ENCODE measurements at places on chromosomes 11 and 22.

GRCh38 chr11:78562398-78562797, 12.3 kb downstream of the NARS2 start:
- peak; percentile 88 for DNase-seq

- no peak for DNase-seq
These were observed 42.8 kb downstream of the MED15 start for GRCh38 chr22:20550057-20550817.

DNA sequence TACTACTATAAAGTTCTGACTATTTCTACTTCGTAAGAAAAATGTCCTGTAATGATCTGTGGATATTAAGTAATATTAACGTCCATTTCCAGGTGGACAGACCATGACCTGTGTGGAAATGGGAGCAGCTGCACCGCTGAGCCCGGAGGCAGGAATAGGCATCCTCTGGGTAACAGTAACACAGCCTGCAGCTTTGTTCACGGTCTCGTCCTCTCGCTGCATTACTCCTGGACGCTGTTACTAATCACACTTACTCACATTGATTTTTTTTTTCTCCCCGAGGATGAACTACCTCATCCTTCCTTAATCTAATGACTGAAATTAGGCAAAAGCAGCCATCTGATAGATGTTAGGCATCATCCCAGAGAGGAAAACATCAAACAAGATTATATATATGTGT, 345.7 kb upstream of the NARS2 start:
- no peak for DNase-seq

DNA sequence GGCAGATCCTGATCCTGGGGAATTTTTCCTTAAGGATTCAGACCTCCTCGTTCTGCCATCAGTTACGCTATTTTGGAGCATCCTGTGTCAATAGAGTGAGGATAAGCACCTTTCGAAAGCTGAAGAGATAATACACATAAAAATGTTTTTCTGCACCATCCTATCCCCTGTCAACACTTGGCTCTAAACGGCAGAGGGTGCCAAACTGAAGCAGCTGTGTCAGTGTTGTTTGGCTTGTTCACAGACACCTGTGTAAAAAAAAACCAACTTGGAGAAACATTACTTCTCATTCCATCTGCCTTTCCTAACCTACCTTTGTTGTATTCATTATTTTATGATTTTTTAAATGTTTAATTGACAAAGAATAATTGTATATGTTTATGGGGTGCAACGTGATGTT, 417.0 kb upstream of the DDI1 start:
- DNase-seq, result no peak

GRCh38 chr11:120956710-120957495, 67.0 kb upstream of the TBCEL start:
- DNase-seq, result no peak

- peak; percentile 54 for DNase-seq
These were observed 2.2 kb downstream of the MAFF start for GRCh38 chr22:38203855-38204514.

DNA sequence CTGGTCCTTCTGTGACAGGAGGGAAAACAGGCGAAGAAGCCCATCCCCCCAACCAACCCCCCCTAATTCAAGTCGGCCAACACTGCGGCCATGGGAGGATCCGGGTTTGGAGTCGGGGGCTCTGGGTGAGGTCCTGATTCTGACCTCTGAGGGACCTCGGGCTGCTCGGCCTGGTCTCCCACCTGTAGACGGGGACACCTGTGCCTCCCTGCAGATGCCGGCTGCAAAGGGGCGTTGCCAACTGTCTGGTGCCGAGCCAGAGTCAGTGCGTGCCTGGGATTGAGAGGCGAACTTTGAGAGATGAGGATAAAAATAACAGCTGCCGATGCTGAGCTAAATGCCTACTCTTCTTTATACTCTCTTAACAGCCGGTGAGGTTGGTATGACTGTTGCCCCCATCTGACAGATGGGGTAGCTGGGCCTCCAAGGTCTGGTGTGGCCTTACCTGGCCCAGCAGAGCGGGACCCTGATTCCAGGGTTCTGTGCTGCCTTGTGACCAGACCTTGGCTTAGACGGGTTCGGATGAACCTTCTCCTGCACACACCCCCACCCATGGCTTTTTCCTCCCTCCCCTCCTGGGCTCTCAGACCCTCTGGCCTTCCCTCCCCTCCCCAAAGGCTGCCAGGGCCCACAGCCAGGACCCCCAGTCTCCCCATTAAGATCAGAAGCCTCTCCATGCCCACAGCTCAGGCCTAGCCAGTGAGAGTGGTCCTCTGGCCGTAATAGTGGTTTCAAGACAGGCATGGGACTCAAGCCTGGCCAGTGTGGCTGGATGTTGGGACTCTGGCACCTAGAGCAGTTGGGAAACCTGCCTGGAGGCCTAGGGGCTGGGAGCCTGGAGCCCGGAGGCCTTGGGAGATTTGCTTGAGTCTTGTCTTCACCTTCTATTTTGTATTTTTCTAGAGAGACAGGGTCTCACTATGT, 41.7 kb downstream of the KCNJ4 start:
- DNase-seq, result no peak

DNA sequence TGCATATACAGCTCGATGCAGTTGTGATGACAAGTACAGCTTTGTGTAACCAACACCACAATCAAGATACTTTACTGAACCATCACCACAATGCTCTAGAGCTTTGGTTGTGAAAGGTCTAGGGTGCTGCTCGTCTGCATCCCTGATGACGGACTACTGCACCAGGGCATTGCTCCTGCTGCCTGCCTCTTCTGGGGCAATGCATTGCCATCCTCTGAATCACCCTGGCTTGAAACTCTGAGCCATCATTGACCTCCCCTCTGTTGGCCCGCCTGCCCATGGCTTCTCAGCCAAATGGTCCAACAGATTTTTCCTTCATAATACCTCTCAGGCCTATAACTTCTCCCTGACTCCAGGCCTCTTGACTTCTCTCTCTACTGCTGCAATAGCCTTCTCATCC, 77.4 kb upstream of the CSNK2A3 start:
- no peak for DNase-seq

GRCh38 chr22:48840112-48840949, 987.3 kb downstream of the BRD1 start:
- no peak for DNase-seq

GRCh38 chr11:40417627-40418026, 1041.8 kb downstream of the LRRC4C start:
- no peak for DNase-seq

- no peak for DNase-seq
These were observed 3.7 kb upstream of the APLNR start for GRCh38 chr11:57240757-57241156.
